Effector CD4-positive, alpha-beta T cell (primary cell): ENCODE measurements at places on chromosomes 3 and 15.

DNA sequence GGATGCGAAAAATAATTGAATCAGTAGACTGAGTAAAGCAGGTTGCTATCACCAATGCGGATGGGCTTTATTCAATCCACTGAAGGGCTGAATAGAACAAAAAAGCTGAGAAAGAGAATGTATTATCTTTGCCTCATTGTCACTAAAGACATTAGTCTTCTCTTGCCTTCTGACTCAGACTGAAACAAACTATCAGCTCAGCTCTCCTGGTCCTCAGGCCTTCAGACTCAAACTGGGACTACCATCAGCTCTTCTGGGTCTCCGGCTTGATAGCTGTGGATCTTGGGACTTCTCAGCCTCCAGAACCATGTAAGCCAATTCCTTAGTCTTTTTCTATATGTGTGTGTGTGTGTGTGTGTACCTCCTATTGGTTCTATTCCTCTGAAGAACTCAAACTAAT lies 12.6 kb downstream of the IFT57 start:
- no peak for DNase-seq

- no peak for DNase-seq
Observed at GRCh38 chr3:194959217-194959616, 273.5 kb downstream of the FAM43A start.

GRCh38 chr3:197820550-197821335 lies 29.7 kb downstream of the LRCH3 start:
- DNase-seq = no peak

DNA sequence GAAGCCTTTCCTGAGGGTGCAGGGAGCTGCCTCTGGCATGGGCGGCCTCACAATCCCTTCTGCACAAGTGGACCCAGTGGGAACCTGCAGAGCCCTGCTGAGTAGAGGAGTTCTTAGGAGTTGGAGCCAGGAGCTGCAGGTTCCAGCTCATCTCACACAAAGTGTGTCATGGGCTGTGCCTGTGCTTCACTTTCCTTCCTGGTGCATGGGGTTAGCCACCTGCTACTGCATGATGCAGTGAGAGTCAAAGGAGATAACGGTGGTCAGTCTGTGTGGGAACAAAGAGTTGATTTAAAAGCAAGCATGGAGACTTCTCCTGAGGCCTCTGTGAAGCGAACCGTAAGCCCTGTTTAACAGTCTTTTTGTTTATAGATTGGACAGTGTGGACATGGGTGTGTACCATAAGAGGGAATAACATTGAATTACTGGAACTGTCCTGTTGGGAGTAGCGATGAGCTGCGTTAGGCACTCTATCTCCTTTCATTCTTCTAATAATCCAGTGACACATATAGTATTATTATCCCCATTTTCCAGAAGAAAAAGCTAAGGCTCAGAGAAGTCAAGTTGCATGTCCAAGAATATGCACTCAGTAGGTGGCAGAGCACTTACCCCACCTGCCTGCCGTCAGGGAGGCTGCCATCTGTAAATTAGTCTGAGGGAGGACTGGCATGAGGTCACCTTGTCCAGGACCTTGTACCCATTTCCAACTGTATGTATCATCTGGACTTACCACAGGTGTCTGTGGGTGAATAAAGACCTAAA lies 68.7 kb upstream of the PRR23C start:
- no peak for DNase-seq

DNA sequence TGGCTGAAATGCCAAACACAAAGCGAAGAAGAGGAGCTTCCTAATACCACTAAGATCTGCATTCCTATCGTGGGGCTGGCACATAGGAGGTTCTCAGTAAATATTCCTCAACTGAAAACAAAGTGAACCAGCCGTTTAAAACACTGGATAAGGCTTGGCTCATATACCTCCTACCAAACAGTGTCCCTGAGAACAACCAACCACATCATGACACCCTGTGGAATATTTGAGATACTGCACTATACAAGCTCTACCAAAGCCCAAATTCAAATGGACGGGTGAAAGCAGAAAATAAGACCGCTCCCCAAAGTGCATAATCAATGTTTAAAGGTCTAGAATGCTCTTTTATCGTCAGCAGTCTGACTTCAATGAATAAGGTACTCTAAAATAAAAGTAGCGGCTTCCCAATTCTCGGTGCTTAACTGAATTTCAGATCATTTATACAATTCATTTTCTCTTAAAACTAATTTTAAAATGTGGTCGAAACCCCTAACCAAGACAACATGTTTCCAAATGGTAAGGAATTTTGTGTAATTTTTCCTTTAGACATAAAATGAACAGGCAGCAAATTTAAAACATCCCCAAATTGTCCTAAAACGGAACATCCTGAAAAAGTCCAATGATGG lies 425.8 kb downstream of the ERC2 start:
- DNase-seq = no peak

DNA sequence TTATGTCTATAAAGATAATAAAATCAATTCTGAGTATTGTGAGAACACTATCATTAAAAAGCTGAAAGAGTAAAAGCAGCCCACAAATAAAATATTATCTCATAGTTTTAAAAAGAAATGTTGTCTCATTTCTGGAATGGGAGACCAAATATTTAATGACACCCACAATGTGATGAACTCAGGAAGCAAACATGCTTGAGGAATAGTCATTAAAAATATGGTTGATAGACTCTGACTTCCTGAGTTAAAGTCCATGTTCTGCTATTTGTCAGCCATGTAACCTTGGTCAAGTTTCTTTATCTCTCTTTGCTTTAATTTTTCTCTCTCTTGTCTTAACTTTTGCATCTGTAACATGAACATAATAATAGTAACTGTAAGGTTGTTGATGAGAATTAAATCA lies 35.5 kb upstream of the CHMP2B start:
- DNase-seq = no peak

DNA sequence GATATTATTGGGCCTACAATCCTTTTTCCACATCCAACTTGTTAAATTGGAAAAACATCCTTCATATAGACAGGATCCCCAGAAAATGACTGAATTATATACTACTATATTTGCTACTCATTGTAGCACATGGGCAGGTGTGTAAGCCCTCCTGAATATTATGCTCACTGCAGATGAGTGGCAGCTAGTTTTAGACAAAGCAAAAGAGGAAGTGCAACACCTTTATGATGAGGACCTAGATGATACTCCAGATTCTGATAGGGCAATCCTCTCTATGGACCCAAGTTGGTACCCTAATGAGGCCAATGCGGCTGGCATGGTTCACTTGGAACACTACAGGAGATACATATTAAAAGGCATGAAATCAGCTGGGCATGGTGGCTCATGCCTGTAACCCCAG lies 119.1 kb upstream of the PLCL2 start:
- DNase-seq = no peak

DNA sequence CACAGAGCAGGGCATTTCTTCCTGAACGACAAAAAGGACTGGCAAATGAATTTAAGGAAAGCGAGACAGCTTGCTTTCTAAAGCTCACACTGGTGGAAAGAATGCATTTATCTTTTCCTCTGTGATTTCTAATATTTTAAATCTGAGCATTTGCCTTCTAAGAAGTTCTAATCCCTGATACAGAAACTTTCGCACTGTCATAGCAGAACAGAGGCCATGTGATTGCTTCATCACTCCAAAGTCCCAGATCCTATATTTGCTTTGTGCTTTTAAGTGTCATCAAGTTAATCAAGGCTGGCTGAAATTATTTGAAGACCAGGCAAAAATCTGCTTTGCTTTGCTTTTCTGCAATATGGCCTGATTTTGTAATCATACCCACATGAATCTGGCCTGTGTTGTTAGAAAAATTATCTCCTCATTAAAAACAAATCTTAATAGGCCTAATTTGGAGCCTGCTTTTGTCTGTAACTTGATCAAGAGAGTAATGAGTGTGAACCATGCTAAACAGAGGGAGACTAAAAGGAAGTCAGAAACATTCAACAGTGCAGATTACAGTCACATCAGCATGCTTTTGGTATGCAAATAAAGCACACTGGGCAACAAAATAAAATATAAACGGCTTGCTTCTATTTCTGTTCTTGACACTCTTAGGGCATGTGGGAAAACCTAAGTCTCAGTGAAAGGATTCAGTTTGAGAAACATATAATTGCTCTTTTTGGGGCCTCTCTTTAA lies 178.2 kb upstream of the ADAMTS9 start:
- DNase-seq = no peak

DNA sequence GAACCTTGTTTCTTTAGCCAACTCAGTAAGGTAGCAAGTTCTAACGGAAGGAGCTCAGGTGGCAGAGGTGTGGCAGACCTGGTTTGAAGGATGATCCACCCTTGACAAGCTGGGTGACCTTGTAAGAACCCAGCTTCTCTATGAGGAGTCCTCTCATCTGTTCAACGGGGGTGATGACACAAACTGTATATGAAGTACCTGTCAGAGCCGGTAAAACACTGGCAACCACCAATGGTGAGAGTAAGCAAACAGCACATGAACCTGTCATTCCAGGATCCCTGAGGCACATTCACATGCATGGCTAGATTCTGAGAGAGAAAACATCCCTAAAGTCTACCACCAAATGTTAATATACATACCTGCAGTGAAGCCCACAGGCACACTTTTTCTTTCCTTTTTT lies 2.4 kb downstream of the SCAP start:
- DNase-seq = no peak

- DNase-seq = no peak
Observed at GRCh38 chr15:56774356-56774755, 41.0 kb upstream of the ZNF280D start.

DNA sequence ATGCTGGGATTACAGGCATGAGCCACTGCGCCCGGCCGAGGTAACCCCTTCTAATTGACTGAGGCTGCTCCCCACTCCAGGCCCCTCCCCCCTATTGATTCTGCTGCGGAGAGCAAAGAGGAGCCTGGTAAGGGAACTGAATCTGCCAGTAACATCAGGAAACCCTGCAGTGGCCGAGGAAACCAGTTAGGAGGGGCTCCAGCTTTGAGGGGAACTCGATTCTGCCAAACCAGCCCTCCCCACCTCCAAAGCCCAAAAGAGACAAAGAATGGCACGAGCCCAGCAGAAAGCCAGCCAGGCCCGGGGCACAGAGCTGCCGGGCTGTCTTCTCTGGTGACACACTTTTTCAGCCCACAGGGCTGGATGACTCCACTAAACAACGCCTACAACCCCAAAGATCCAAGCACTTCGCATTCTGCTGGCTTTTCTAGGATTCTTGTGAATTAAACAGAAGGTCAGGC lies 15.0 kb upstream of the ACAD9 start:
- no peak for DNase-seq
